Activated CD8-positive, alpha-beta memory T cell treated with anti-CD3 and anti-CD28 coated beads for 1 hour (primary cell): ENCODE measurements at places on chromosomes 7 and 10.

DNA sequence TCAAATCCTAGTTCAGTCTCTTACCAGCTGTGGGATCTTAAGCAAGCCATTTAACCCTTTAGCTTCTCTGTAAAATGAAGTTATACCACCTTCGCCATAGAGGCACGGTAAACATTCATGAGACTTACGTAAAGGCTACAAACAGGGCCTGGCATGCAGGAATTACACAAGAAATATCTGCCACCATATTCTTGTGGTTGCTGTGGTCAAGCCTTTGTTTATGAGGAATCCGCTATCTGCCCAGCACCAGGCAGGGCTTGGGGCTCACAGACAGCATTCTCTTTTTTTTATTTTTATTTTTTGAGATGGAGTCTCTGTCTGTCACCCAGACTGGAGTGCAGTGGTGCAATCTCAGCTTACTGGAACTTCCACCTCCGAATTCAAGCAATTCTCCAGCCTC lies 9.9 kb downstream of the AIFM2 start:
- no peak for DNase-seq

- peak; percentile 7 for DNase-seq
Measured at GRCh38 chr10:12484941-12485805, 135.8 kb downstream of the CAMK1D start.

DNA sequence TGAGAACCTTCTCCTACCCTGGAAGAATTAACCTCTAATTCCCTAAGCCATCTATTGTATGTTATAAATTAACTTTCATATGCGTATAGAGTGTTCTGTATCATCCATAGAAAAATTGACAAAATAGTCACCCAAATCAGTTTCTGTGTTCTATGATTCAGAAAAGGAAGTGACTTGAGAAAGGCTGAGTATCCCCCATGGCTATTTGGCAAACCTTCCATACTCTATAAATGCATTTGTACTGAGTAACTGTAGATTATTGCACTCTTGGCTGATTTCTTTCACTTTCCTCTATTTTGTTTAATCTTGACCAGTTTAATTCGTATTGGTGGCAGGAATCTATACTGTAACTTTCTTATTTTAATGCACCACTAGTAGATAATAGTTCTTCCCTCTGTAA lies 182.2 kb downstream of the HTR7 start:
- DNase-seq = no peak

GRCh38 chr10:70733051-70733450 lies 52.1 kb downstream of the TBATA start:
- no peak for DNase-seq

DNA sequence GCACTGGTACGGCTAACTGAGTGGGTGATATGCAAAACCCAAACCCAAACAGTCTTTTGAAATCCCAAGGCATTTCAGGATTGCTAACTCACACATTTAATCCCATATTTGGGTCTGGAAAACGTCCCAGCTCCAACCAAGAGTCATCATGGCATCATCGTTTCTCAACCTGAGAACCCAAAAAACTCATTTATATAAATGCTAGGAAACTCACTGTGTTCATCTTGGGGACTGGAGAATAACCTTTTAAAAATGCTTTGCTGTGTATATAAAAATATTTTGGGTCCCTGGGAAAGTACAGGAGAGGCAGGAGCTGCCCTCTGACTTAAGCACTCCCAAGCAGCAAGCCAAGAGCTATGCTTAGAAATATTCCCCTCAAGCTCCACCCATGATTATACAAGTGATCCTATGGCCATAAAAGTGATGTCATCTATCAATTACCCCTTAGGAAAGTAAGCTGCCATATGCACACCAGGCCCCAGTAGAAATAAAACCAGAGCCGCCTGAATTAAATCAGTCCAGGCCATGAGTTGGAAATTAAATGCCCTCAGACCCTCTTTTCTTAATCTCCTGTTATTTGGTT lies 352.1 kb downstream of the FRMD4A start:
- DNase-seq = no peak

GRCh38 chr7:106178593-106179134 lies 66.6 kb upstream of the SYPL1 start:
- DNase-seq = no peak

DNA sequence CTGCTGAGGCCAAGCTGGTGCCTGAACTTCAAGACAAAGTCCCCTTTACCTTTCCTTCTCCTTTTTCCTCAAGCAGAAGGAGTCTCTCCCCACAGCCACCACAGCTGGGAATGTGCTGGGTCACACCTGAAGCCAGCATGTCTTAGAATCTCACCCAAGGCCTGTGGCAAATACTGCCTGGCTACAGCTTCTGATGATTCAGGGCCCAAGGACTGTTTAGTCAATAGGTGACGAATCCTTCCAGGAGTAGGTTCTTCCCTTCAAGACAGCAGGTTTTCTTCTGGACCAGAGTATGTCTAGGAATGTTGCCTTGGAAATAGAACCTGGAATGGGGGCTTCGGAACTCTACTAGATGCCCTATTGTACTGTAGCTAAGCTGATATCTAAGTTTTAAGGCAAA lies 374.6 kb downstream of the KIF20B start:
- no peak for DNase-seq

GRCh38 chr7:142739923-142740492 lies 9.3 kb upstream of the PRSS1 start:
- no peak for DNase-seq

DNA sequence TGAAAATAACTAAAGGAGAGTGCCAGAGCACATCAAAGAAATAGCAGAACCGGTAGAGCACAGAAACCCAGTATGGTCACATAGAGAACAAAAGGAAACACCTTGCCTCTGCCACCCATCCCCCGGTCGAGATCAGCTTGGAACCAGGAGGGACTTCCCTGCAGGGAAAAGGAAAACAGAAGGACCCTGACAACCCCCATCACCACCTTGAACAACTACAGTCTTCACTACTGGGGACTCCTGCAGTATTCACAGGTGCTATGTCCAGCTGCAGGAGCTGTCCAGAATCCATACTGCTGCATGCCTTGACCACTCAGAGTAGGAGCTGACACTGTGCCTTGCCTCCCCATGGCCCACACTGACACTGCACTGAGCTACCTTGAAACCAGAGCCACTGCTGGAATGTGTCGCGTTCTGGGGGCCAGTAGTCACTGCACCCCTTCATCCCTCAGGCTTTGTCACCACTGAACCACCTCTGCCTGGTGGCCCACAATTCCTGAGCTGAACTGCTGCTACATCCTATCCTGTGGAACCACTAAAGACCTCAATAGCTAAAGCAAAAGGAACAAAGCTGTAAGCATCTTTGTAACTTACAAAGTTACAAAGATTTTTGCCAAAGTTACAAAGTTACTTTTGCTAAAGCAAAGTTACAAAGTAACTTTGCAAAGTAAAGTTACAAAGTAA lies 66.8 kb downstream of the TRIL start:
- DNase-seq = no peak

DNA sequence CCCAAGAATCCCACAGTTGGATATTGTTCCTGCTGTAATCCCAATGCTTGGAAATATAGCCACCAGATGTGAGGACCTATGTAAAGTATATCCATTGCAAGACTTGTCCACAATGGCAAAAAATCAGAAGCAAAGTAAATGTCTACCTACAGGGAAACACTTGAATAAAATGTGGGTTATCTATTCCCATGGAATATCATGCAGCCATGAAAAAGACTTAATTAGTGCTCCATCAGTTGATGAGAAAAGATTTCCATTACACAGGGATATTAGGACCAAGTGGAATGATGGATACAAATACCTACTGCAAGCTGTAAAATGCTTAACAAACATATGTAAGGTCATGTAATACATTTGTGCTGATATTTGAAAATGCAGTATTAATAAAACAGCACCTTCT lies 131.2 kb downstream of the BTAF1 start:
- no peak for DNase-seq

GRCh38 chr7:65827366-65827765 lies 45.5 kb upstream of the VKORC1L1 start:
- DNase-seq = no peak

GRCh38 chr10:78717200-78717599 lies 351.6 kb upstream of the ZMIZ1 start:
- no peak for DNase-seq

- no peak for DNase-seq
Measured at GRCh38 chr7:35736725-35737124, 41.8 kb upstream of the HERPUD2 start.

GRCh38 chr7:70579397-70580097 lies 552.4 kb upstream of the GALNT17 start:
- no peak for DNase-seq

DNA sequence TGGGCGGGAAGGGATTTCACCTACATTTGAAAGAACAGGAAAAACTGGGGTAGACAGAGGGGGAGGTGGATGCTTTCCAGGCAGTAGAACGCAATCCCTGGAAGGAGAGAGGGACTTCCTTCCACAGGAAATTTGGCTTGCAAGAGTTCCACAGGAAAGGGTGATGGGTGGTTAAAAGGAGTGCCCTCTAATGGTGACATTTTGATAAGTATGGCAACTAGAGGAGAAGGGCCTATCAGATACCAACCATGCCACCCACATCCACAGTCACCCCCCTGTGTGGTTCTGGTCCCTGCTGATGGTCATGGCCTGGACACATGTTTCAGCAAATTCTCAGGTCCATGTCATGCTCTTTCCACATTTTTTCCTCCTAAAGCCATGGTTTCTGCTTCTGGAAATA lies 27.1 kb upstream of the COL13A1 start:
- DNase-seq = no peak

DNA sequence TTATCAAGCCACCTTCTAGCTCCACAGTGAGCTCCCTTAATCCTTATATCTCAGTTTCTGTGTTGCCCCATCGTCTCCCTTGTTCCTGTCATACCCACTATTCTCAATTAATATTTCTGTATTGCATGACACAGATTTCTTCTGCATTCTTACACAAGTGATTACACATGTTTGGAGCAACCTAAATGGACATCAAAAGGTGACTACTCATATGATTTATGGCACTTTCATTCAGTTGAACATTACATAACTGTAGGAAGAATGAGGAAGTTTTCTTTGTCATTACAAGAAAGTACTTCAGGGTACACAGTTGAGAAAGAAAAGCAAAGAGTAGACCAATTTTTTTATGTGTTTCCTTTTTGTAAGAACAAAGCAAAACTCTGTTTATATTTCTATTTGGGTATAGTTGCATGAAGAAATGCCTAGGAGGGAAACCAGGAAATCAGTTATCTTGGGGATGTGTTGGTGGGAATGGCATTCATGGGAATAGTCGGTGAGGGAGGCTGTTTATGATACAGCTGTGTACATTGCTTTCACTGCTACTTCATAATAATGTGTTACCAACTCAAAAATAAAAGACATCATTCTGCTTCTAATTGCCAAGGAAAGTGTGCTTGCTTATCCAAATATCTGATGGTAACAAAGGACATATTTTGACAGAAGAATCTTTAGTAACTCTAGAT lies 23.6 kb upstream of the PRSS37 start:
- no peak for DNase-seq

GRCh38 chr7:144529269-144529926 lies 125.9 kb upstream of the NOBOX start:
- DNase-seq = no peak

DNA sequence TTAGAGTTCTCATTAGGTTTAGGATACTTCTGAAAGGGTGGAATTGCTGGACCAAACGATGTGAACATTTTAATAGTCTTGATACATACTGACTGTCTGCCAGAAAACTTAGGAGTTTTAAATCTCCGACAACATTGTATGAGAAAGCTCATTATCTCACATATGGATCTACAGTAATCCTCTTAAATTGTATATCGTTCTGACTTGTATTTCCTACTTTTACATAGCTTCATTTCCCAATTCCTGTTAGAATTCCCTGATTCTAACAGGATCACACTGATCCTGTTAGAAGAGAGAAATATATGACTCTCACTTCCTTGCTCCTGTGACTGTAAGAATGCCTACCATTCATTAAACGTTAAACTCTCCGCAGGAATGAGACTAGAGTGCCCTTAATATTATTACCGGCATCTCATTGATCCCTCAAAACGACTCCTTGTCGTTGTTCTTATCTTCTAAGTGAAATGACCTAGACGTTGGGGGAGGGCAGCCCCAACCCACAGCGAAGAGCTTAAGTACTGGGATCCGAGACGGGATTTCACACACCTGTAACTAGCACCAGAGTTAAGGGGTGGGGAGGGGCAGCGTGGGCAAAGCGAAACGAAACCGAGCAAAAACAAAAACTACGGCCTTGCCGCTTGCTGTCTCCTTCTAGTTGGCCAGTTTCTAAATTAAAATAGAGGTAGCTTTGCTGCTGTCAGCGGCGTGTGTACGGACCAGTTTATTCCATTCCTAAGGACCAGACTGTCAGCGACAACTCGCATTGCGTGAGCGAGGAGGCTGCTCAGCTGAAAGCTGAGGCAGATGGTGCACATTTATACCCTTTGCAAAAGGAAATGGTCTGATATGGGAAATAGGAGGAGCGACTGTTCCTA lies 678 bp upstream of the TMEM106B start:
- no peak for DNase-seq

- DNase-seq = no peak
Measured at GRCh38 chr10:10787586-10787985, 230.1 kb upstream of the CELF2 start.

DNA sequence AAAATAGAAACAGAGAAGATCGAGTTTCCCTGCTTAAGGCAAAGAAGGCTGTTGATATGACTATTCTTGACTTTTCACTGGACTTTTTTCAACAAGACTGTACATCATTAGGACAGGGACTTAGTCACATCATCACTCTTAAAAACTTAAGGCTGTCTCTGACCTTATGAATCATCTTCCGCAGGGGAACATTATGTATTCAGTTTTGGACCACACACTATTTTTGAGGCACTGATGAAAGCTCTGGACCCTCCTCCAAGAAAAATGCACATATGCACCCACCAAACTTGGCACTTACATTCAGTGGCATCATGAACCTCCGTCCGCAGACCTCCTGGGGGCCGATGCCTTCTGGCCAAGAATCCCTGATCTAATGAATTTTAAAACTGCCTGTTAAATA lies 96.4 kb downstream of the CALD1 start:
- DNase-seq = no peak

GRCh38 chr7:39465055-39465929 lies 100.9 kb upstream of the YAE1 start:
- DNase-seq = peak; percentile 2

DNA sequence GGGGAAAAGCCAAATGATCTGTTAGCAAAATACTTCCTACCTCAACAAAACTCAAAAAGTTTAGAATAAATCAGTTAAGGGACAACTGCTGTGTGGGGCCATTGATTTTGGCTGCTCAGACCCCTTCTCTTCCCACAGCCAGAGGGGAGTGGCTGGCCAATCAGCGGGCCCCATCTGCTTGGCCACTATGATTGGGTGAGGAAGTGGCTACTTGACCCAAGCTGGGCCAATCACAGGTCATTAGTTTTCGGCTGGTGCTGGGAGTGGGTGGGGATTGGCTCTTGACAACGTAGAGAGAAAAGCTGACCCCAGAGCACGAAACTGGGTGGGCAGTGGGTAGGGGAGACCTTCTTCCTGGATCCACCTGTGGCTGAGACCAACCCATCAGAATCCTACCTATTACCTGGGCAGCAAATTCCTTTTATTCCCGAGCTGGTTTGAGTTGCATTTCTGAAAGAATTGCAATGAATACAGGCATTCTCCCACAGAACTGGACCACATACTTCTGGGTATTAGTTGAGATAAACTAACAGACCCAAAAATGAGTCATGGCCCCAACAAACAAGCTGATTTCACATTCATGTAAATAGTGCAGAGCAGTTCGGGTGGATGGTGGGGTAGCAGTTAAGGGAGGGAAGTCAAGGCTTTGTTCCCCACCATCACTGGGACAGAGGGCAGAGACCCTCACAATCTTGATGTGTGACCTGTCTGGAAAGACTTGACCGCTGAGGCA lies 35.6 kb upstream of the HMX3 start:
- no peak for DNase-seq
